ENCODE measurements at places on chromosomes 3 and 15. TPM values are rescaled to one million over a fixed set of nuclear protein-coding genes. Genes with fewer than 3 reads are reported as not detected.

The ALG1L2 gene
- not detected for total RNA-seq

The IMPG2 gene
- 0.76 TPM for total RNA-seq

The SKOR1 gene
- 0.15 TPM for total RNA-seq

The OR5K1 gene
- total RNA-seq: not detected

The TNFAIP8L3 gene
- 38.3 TPM for total RNA-seq

The CLK3 gene
- total RNA-seq: 75.5 TPM

The GOLGA6L2 gene
- total RNA-seq: not detected

The AGBL1 gene
- total RNA-seq: not detected

The SLC28A2 gene
- not detected for total RNA-seq

The POPDC2 gene
- not detected for total RNA-seq

The TMEM266 gene
- not detected for total RNA-seq

The FBN1 gene
- 88.1 TPM for total RNA-seq

The CD200R1 gene
- not detected for total RNA-seq

The RASGRP1 gene
- total RNA-seq: 0.38 TPM

The FETUB gene
- not detected for total RNA-seq

The PAQR5 gene
- 0.09 TPM for total RNA-seq

The VILL gene
- 6.9 TPM for total RNA-seq

The FXR1 gene
- 186 TPM for total RNA-seq

The TM4SF4 gene
- not detected for total RNA-seq

The TTC23 gene
- total RNA-seq: 18.6 TPM
